ENCODE measurements at places on chromosomes 5 and 9. TPM values are rescaled to one million over a fixed set of nuclear protein-coding genes. Genes with fewer than 3 reads are reported as not detected.

DNA sequence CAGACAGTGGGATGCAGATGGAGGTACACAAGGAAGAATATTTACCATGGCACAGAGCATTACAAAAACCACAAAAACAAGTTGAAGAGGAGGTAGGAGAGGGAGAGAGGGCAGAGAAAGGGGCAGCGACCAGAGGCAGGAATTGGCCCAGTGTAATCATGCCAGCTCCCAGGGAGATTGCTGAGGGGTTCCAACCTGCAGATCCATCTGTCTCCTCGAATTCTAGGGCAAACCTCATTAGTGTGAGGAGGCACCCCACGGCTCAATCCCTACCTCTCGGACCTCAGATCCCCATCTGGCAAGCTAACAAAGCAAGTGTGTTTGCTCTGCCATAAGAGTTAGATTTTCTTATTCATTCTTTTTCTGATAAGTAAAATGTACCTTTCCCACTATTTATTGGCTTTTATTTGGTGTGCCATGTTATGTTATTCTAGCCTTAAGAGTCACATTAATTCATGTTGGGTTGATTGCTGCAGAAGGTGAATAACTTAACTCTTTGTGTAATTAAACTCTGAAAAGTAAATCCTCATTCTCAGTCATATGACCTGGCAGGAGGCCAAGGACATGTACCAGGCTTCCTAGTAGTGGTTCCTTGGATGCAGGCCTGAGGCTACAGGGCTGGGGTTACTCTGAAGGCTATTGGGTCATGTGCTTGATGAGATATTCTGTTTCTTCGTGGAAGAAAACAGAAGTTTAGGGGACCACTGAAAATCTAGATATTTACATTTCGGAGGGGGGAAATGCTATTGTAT lies 315.2 kb upstream of the ATP10B start:
- DNase-seq: no peak

DNA sequence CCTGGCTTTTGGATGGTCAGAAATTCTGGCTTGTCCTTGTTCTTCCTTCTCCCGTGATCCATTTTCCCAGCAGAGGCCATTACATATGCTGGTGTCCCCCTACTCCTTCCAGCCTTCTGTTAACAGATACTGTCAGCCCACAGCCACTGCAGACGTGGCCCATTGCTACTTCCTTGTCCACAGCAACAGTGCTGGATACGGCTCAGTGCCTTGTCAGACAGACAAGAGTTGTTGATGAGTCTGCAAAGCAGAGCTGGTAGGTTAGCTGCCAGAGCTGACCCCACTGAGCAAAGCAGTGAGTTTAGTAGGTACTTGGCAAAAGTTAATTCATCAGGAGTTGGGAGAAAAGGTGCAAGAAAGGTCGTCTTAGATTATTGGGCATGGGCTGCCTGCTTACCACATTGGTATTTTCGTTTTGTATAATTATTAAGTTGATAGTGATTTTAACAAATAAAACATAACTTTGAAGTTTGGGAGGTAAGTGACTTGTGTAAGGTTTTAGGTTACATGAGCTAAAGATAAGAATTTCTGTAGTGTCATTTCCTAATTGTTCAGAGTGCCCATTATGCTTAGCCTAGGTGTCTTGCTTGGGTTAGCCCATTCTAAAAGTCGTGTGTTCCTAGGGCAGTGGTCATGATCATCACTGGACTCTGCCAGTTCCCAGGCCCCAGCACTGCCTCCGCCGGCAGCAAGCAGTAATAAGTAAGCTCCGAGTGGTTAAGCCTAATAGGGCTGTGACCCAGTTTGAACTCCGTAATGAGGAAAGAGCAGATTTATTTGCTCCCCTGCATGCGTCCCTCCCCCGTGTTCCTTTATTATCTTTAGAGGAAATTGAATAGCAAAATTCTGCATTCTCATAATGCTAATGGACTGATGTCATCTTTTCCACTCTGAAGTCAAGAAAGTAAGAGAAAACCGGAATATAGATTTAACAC lies 292.0 kb downstream of the FANCC start:
- DNase-seq: peak; percentile 85

DNA sequence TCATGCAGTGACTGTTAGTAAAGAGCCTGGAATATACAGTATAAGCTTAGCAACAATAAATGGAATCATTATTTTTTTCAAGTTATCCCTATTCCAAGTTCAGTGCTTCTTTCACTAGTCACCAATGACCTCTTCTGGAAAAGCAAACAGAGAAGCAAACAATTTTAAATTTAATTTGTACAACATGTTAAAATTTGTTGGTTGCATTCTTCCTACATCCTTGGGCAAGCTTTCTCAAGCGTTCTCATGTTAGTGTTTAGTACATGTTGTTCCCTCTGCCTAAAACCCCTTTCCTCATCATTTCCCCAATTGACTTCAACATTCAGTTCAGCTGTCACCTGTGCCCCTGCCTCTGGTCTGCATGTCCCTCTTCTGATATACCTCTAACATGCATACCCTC lies 123.4 kb downstream of the SEC61B start:
- DNase-seq: no peak

DNA sequence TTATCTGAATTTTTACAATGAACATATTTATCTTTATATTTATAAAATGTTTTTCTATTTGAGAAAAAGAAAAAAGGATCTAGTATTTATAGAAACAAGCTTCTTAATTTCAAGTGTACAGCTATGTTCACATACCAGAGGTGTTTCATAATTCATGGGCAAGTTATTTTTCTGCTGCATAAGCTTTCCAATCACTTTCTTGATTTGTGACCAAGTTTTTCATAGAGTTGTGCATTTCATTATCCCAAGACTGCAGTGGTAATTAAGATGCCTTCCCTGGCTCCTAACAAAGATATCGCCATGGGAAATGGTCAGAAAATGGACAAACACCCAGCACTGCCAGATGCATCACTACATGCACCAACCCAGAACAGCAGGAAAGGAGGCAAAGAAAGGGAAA lies 124.6 kb downstream of the GNAQ start:
- no peak for DNase-seq

- no peak for DNase-seq
Observed at GRCh38 chr5:175692996-175693710, 35.3 kb downstream of the HRH2 start.

- no peak for DNase-seq
Observed at GRCh38 chr5:134609232-134609851, 23.3 kb downstream of the SAR1B start.

GRCh38 chr9:5994493-5994892 lies 20.9 kb downstream of the RANBP6 start:
- no peak for DNase-seq

GRCh38 chr9:90960941-90961340 lies 159.3 kb downstream of the SYK start:
- peak; percentile 20 for DNase-seq

- DNase-seq: no peak
Observed at GRCh38 chr9:117355542-117355941, 59.3 kb downstream of the ASTN2 start.

DNA sequence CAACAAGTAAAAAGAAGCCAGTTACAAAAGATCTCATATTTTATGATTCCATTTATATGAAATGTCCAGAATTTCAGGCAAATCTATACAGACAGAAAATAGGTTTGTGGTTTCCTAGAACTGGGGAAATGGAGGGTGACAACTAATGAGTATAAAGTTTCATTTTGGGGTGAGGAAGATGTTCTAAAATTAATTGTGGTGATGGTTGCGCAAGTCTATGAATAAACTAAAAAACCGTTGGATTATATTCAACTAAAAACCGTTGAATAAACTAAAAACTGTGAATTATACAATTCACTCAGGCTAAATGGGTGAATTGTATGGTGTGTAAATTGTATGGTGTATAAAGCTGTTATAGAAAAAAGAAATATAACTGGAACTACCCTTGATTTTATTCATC lies 47.6 kb downstream of the ADAMTS6 start:
- no peak for DNase-seq

DNA sequence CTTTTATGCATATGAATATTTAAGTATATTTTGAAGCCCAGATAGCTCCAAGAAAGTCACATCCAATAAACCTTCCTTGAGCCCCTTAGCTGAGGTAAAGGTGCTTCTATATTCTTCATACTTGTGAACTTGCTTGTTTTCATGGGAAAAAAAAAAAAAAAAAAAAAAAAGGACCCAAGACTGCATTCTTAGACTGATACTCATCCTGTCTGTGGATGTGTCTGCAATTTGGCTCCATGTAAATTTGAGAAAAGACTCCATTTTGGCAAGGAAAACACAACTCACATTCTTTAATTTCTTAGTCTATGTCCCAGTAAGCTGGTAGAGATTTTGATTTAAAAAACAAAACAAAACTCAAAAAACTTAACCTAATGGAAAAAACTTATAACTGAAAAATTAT lies 238.3 kb downstream of the FBXL17 start:
- DNase-seq: peak; percentile 79

DNA sequence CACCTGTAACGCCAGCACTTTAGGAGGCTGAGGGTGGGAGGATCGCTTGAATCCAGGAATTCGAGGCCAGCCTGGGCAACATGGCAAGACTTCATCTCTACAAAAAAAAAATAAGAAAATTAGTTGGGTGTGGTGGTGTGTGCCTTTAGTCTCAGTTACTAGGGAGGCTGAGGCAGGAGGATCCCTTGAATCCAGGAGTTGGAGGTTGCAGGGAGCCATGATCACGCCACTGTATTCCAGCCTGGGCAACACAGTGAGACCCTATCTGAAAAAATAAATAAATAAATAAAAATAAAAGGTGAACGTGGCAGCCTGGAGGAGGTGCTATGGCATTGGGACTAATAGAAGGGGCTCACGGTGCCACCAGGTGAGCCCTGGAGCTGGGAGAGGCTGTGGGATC lies 7.1 kb downstream of the FGFR4 start:
- no peak for DNase-seq

GRCh38 chr5:28066856-28067255 lies 1028.5 kb upstream of the CDH9 start:
- DNase-seq: no peak

SPATA31D4 gene
- total RNA-seq: not detected

C1QTNF3 gene
- 1.9 TPM for total RNA-seq

LHX3 gene
- total RNA-seq: not detected

PCDHGA2 gene
- total RNA-seq: 3.9 TPM

MIER3 gene
- total RNA-seq: 31.0 TPM

TLX3 gene
- total RNA-seq: not detected

IFNA2 gene
- not detected for total RNA-seq

PIP5K1B gene
- not detected for total RNA-seq

MAN1B1 gene
- total RNA-seq: 50.8 TPM

KCNMB1 gene
- not detected for total RNA-seq

Data from fibroblast of the aortic adventitia (primary cell).